ENCODE measurements at places on chromosomes 2 and 18. TPM values are rescaled to one million over a fixed set of nuclear protein-coding genes. Genes with fewer than 3 reads are reported as not detected.
A peak's percentile ranks its signal among the peaks of the same experiment; 100 is the strongest.

DNA sequence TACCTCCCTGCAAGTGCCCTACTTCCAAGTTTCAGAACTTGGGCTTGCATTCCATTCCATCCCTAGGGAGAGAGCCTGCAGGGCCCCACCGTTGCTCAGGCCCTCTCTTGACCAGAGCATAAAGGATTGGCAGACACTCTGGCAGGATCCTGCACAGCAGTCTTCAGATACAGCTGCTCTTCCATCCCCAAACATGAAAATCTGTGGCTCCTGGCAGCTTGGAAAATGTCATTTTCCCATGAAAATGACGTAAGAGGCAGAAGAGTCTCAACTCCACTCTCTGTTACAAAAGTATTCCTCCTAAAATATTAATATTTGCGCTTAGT, 162.6 kb downstream of the GFPT1 start:
- no peaks in the 10 kb centered on the region for H3K36me3 ChIP-seq
- no peak overlapping the region for H3K4me3 ChIP-seq
- H3K27me3 ChIP-seq, result no peaks in the 10 kb centered on the region
- no peak overlapping the region for H3K27ac ChIP-seq
- peaks cover 2% of the 10 kb centered on the region for H3K4me1 ChIP-seq
- DNase-seq, result no peak

RAB6C gene
- total RNA-seq, result not detected

LAMA1 gene
- 1.3 TPM for total RNA-seq

DNA sequence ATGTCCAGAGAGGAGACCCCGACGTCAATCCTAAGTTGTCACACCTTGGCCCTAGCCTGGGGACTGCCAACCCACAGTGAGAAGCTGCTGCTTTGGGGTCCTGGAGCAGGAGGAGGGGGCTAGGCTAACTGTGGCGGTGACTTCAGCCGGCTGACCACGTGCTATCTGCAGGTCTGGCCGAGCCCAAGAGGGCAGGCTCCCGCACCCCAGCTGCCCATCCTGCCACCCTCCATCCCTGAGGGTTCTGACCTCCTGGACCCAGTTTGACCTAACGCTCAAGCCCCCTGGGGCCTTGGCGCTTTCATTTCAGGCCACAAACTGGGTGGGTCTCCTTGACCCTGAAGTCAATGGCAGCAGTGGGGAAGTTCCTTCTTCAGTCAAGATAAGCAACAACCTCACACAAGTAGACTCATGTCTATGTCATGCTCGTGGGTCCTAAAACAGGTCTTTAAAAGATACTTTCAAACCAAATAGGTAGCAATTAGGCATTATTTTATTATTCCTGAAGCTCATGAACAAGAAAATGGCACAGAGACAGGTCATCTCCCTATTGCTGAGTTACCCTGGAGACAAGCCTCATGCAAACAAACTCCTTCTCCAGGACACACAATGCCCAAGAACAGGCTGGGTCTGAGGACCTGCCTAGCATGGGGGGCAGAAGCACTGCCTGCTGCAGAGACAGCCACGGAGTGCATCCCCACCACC, 2.3 kb downstream of the HES6 start:
- no peak for DNase-seq
- no peak overlapping the region for H3K27ac ChIP-seq
- H3K27me3 ChIP-seq, result peaks cover 56% of the 10 kb centered on the region
- H3K4me3 ChIP-seq, result no peak overlapping the region
- H3K4me1 ChIP-seq, result peaks cover 23% of the 10 kb centered on the region

GLI2 gene
- 1.1 TPM for total RNA-seq

DNA sequence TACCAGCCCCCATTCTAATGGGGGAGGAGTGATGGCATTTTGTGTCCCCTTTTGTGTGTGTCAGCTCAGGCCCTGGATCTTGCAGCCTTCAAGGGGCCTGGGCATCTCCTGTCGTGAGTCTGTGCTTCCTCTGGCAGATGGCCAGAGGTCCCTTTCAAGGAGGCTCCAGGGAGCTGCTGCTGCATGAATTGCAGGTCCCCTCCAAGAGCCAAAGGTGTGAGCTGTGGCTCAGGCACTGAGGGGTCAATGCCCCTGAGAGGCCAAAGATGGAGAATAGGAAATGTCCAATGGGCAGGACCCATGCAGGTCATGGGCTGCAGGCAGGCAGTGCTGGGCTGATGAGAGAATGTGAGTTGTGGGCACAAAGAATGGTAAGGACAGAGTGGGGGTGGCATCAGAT, 10.4 kb downstream of the MAB21L4 start:
- H3K4me1 ChIP-seq, result peaks cover 3% of the 10 kb centered on the region
- no peak for DNase-seq
- no peaks in the 10 kb centered on the region for H3K27me3 ChIP-seq
- H3K4me3 ChIP-seq, result no peak overlapping the region
- no peak overlapping the region for H3K27ac ChIP-seq
- H3K36me3 ChIP-seq, result peaks cover 4% of the 10 kb centered on the region

RUFY4 gene
- not detected for total RNA-seq

UNC50 gene
- total RNA-seq, result 49.4 TPM

- no peak overlapping the region for H3K27ac ChIP-seq
- H3K27me3 ChIP-seq, result no peaks in the 10 kb centered on the region
- no peak for DNase-seq
- H3K4me3 ChIP-seq, result no peak overlapping the region
- peaks cover 9% of the 10 kb centered on the region for H3K4me1 ChIP-seq
Measured at GRCh38 chr2:31987454-31988220, 23.2 kb downstream of the MEMO1 start.

FAM117B gene
- 15.6 TPM for total RNA-seq

COMMD1 gene
- total RNA-seq, result 42.0 TPM

NFE2L2 gene
- 315 TPM for total RNA-seq

LOXHD1 gene
- total RNA-seq, result not detected

DNA sequence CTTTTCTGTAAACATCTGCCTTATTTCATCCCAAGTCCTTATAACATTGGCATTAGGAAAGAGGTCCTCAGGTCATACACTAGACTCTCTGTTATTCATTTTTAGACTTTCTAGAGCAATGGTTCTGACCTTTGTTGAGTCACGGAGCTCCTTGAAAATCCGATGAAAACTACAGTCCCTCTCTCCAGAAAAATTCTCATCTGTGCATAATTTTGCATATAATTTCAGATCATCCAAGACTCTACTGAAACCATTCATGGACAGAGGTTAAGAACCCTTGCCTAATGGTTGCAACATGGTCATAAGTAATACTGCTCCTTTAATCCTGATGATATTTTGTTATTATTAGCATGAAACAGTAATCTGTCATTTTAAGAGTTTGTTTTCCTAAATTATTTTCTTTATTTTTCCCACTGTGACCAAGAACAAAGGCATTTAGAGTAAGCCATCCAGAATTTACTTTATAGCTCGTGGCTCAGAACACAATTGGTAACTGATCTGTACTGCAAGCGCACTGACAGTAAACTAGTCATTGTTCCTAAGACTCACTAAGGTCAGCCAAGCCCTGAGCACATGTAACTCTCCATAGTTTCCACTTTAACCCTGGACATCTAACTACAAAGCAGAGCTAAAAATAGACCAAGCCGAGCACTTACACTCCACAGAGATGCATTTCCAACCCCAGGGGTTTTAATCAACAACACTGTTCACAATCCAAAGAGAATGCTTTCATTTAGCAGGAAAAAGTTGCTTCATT, 8.4 kb downstream of the MYOM1 start:
- DNase-seq, result no peak
- H3K27ac ChIP-seq, result no peak overlapping the region
- no peaks in the 10 kb centered on the region for H3K27me3 ChIP-seq
- peaks cover 20% of the 10 kb centered on the region for H3K4me1 ChIP-seq
- H3K36me3 ChIP-seq, result no peaks in the 10 kb centered on the region

DNA sequence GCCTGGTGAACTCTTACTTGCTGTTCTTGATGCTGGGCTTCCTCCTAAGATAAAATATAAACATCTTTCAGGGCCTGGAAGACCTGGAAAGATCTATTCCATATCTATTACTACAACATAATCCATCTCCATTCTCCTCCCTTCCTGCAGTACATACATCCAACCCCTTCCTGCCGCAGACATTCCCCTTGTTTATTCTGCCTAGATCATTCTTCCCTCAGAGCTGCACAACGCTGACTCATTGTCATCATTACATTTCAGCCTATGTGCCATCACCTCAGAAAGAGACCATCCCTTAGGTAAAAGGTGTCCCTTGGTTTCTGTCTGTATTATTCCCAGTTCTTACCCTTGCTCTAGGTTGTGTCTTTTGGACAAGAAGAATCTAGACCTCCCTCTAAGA, 2.5 kb upstream of the CDH7 start:
- no peak overlapping the region for H3K4me3 ChIP-seq
- no peaks in the 10 kb centered on the region for H3K27me3 ChIP-seq
- H3K4me1 ChIP-seq, result peaks cover 13% of the 10 kb centered on the region
- no peak for DNase-seq
- no peaks in the 10 kb centered on the region for H3K36me3 ChIP-seq

DNA sequence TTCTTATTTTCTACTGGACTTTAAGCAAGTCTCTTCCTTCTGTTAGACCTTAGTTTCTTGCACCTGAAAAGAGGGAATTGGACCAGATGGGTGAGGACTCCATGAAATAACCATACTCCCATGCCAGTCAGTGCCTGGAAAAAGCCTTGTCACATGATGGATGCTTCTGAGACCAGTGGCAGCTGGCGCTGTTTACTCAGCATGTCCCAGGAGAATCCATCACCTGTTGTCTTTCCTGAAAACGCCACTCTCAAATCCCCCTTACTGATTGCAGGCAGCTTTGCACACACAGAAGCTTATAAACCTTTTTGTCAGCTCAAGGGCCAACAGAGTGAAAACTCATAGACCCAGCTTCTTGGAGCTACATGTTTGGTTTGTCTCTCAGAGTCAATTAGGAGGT, 117.6 kb downstream of the POLE4 start:
- H3K36me3 ChIP-seq, result no peaks in the 10 kb centered on the region
- H3K4me1 ChIP-seq, result no peaks in the 10 kb centered on the region
- H3K27me3 ChIP-seq, result no peaks in the 10 kb centered on the region

- no peak for DNase-seq
- peaks cover 7% of the 10 kb centered on the region for H3K27me3 ChIP-seq
- H3K27ac ChIP-seq, result no peak overlapping the region
- H3K4me3 ChIP-seq, result peak overlapping the region; percentile 66
- H3K36me3 ChIP-seq, result no peaks in the 10 kb centered on the region
Measured at GRCh38 chr2:230828272-230828961, 36.3 kb upstream of the ITM2C start.

- H3K36me3 ChIP-seq, result no peaks in the 10 kb centered on the region
- H3K4me1 ChIP-seq, result no peaks in the 10 kb centered on the region
- H3K4me3 ChIP-seq, result no peak overlapping the region
- no peaks in the 10 kb centered on the region for H3K27me3 ChIP-seq
- DNase-seq, result no peak
- no peak overlapping the region for H3K27ac ChIP-seq
Measured at GRCh38 chr2:70468878-70469277, 84.7 kb downstream of the TGFA start.

DNA sequence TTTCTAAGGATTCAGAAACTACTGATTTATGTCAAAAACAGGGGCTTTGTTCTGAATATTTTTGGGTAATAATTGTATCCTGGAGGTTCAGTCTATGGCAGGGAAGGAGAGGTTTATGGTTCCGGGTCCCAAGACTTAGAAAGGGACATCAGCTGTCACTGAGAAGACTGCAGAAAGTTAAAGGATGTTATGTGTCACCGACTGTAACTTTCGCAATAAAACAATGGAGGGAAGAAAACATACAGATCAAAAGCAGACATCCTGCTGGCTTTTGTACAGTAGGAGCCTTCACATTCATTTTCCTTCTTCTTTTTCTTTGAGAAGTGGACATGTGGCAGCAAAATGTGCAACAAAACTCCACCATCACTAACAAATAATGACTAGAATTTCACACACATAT, 900.7 kb upstream of the SOX11 start:
- no peak for DNase-seq
- no peaks in the 10 kb centered on the region for H3K27me3 ChIP-seq
- no peak overlapping the region for H3K4me3 ChIP-seq
- no peak overlapping the region for H3K27ac ChIP-seq
- no peaks in the 10 kb centered on the region for H3K4me1 ChIP-seq

SOWAHC gene
- total RNA-seq, result 47.9 TPM

GRCh38 chr18:32867936-32868335, 95.1 kb upstream of the KLHL14 start:
- DNase-seq, result no peak
- no peaks in the 10 kb centered on the region for H3K36me3 ChIP-seq
- H3K27ac ChIP-seq, result no peak overlapping the region
- no peaks in the 10 kb centered on the region for H3K4me1 ChIP-seq

ARL6IP6 gene
- 7.7 TPM for total RNA-seq

DNA sequence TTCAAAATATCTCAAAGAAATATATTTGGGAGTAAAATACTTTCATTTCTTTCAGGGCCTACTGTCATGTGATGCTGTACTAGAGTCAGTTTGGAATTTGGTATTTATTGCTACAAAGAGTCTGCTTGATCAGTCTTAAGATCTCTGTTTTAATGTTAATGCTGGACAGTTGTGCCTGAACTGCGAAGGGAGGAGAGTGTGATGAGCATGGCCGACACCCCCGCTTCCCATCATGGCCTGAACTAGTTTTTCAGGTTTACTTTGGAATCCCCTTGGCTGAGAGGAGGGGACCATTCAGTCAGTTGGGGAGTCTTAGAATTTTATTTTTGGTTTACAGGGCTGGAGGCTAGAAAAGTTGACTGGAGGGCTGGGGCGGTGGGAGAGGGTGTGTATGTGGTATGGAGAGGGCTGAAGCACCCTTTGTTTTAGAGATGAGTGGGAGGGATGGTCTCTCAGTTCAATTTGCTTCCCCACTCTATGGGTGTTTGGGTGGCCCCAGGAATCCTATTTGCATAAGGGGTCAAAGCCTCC, 20.9 kb upstream of the TEX44 start:
- H3K27me3 ChIP-seq, result no peaks in the 10 kb centered on the region
- no peaks in the 10 kb centered on the region for H3K36me3 ChIP-seq
- H3K4me1 ChIP-seq, result peaks cover 8% of the 10 kb centered on the region
- no peak overlapping the region for H3K4me3 ChIP-seq

- H3K36me3 ChIP-seq, result peaks cover 8% of the 10 kb centered on the region
- no peak for DNase-seq
- H3K4me3 ChIP-seq, result no peak overlapping the region
- peaks cover 22% of the 10 kb centered on the region for H3K4me1 ChIP-seq
- H3K27me3 ChIP-seq, result no peaks in the 10 kb centered on the region
- H3K27ac ChIP-seq, result peak overlapping the region; percentile 42
Measured at GRCh38 chr2:73730810-73731209, 6.3 kb downstream of the TPRKB start.

CFAP53 gene
- total RNA-seq, result not detected

ABCB11 gene
- 0.68 TPM for total RNA-seq

GRCh38 chr2:37812414-37812813, 112.7 kb upstream of the RMDN2 start:
- H3K4me1 ChIP-seq, result no peaks in the 10 kb centered on the region
- H3K4me3 ChIP-seq, result no peak overlapping the region
- no peak overlapping the region for H3K27ac ChIP-seq
- no peaks in the 10 kb centered on the region for H3K36me3 ChIP-seq

DNA sequence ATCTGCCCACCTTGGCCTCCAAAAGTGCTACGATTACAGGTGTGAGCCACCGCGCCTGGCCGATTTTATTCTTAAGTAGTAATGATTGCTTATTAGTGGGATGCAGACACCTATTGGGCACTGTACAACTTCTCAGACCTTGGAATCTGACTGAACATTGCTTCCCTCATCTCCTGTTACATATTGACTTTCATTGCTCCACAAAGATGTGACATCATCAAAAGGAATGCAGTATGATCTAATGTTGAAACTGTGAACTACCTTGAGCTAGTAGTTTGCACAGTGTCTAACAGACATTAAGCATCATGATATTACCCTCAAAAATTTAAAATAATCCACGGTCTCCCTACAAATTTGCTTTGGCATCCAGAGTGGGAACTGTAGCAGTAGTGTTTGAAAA, 109.8 kb upstream of the SIX2 start:
- no peaks in the 10 kb centered on the region for H3K4me1 ChIP-seq
- no peak overlapping the region for H3K4me3 ChIP-seq
- no peaks in the 10 kb centered on the region for H3K36me3 ChIP-seq
- H3K27ac ChIP-seq, result no peak overlapping the region
- H3K27me3 ChIP-seq, result no peaks in the 10 kb centered on the region

SKOR2 gene
- not detected for total RNA-seq
